ENCODE measurements at places on chromosomes 2 and 18.

GRCh38 chr2:66679442-66679841, 244.5 kb downstream of the MEIS1 start:
- no peak for DNase-seq

GRCh38 chr18:70808481-70809056, 519.7 kb downstream of the SOCS6 start:
- DNase-seq = no peak

- DNase-seq = no peak
These were observed 68.5 kb upstream of the WDR75 start for GRCh38 chr2:189372688-189373257.

- no peak for DNase-seq
These were observed 47.5 kb upstream of the TWSG1 start for GRCh38 chr18:9287036-9287435.
